Ovary (tissue), 10 donors: ENCODE measurements at places on chromosomes 13 and 19. TPM values are rescaled to one million over a fixed set of nuclear protein-coding genes. Genes with fewer than 3 reads are reported as not detected.
A peak's percentile ranks its signal among the peaks of the same experiment; 100 is the strongest.

Gene TMEM221
- 2.5 TPM for polyA plus RNA-seq

Gene SARS2
- polyA plus RNA-seq = 5.0 TPM

GRCh38 chr13:79662882-79663281 is 181.9 kb downstream of the NDFIP2 start:
- DNase-seq = no peak

- no peak for DNase-seq
Measured at GRCh38 chr19:5680084-5680436, 256 bp downstream of the MICOS13 start.

DNA sequence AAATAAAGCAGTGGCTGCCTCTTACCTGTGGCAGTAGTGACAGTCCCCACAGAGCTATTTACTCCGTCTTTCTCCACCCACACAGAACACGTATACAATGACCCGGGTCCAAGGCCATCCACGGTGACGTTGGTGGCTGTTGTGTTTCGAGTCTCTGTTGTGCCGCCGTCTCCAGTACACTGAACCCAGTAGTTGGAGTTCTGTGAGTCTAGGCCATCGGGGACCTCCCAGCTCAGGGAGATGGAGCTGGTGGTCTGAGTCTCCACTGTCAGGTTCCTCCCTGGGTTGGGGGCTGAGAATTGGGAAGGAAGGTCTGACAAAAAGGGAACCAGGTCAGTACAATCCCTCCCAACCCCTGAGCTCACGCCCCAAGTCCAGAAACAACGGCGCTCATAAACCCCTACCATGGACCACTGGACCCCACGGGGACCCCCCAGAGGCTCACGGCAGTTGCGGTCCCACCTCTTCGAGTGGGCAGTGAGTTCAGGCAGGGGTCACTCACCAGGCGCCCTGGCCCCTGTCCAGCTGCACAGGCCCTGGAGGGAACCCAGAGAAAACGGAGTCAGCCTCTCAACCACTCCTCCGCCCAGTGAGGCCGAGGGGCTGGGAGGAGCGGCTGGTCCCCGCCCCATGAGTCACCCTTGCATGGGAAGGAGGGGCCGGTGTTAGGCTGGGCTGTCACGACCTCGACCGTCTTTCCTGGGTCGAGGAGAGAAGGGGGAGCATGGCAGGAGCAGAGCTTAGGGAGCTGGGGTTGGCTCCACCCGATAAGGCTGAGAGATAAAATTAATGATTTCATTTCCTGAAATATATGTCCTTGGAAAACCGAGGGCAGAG is 2.4 kb downstream of the PTPRH start:
- DNase-seq = peak; percentile 68

Gene BCL3
- polyA plus RNA-seq = 3.2 TPM

DNA sequence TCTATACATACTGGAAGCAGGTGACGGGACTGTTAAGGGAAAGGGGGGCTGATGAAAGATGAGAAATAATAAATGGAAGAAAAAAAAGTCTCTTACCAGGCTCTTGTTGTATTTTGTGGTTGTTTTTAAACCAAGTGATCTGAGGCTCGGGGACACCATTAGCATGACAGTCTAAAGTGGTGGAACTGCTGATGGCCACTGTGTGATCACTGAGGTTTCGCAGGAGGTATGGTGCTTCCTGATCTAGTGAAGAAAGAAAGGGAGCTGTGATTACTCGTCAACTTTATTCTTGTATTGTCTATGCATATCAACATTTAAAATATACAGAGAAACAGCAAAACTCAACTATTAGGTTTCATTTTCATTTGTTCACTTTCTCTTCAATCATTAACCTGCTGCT is 110.1 kb downstream of the FLT1 start:
- DNase-seq = no peak

Gene LRRC25
- 3.2 TPM for polyA plus RNA-seq

Gene PRODH2
- polyA plus RNA-seq = not detected

DNA sequence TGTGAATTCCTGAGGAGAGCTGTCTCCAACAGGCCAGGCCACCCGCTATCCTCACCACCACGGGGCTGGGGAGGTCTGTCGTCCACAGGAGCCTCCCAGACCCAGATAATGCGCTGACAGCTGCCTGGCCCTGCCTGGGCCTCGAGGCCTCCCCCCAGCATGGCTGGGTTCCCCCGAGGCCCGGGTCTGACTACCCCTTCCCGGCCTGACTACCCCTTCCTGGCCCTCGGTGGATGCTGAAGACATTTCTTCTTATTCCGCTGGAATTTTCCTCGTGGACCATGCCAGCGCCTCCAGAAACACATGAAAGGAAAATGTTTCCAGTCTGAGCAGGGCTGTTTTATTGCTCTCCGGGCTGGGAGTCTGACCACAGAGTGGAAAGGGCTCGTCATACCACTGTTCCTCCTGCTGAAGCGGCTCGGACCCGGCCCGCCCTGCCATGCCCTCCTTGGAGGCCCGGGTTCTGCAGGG is 16.8 kb upstream of the COMP start:
- DNase-seq = no peak

GRCh38 chr19:52993342-52994178 is 20.2 kb upstream of the ERVV-1 start:
- DNase-seq = peak; percentile 80

Gene DHDH
- not detected for polyA plus RNA-seq

DNA sequence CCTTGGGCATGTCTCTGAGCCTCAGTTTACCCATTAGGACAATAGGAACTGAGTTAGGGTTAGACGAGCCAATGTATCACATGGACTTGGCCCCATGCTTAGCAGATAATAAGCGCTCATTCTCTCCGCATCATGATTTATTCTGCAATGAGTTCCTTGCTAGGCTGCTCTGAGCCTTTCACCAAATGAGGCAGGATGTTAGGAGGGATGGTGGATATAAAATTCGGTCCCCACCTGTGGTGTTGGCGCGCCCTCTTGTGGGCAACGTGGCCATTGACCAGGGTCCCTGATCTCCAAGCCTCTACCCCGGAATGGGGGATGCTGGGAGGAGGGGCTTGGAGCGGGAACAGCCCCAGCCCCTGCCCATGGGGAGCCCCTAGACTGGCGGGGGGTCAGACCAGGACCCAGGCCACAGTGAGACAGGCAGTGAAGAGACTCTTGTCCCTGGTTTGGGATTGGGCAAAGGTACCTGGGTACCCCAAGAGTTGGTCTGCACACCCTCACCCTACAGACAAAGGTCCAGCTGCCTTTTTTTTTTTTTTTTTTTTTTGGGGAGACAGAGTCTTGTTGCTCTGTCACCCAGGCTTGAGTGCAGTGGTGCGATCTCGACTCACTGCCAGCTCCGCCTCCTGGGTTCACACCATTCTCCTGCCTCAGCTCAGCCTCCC is 43.9 kb downstream of the CERS4 start:
- peak; percentile 73 for DNase-seq

DNA sequence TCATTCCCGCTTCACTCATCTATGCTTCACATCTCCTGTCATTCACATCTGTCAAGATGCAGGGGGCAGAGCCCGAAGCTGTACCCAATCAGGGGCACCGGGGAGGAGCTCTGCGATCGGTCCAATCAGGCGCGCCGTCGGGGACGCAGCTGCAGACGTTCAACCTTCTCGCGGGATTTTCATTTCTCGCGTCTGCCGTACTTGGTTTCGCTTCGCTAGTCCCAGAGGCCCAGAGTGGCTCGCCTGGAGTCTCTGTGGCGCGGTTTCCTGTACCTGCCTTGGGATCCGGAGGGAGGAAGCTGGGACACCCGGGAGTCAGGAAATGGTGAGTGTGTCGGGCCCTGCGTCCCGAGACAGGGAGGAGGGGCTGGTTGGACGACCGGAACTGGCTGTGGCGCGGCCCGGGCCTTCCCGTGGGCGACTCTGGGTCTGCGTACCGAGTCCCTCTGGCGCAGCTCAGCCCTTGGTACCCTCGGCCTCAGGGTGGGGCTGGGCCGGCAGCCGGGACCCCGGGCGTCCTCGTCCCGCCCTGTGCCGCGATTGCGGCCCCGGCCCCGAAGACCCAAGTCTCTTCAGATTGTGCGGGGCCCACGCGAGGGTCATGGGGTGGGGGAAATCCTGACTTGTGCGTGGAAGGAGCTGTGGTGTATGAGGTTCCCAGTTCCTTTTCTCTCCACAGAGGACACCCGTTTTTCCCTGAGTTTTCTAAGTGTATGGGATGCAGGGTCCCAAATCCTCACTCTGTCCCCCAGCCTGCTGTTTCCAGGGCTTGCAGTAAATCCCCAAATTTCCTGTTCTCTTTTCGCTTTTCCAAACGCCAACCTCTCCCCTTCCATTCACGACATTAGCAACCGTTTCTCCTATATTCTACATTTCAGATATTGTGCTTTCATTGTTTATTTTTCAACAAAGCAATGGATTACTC is at the start of gene ZNF136:
Gene ZNF136, plus strand, starts transcription at position 215 of the 925 bp plus-strand sequence. Its CDS starts 108 bp downstream, at position 323.
- peak; percentile 93 for DNase-seq

DNA sequence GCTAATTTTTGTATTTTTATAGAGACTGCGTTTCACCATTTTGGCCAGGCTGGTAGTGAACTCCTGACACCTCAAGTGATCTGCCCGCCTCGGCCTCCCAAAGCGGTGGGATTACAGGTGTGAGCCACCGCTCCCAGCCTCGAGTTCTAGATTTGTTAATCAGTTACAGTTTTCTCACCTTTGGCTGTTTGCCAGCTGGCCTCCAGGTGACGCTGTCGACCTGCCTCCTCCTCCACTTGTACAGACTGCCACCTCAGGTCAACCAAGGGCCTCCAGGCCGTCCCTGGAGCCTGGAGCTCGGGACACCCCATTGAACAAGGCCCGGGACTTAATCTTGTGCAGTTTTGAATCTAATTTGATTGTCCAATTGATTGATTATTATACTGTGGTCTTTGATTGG is 45.5 kb downstream of the IER2 start:
- DNase-seq = no peak

Gene FFAR3
- polyA plus RNA-seq = not detected
